ENCODE measurements at places on chromosomes 3 and 15. TPM values are rescaled to one million over a fixed set of nuclear protein-coding genes. Genes with fewer than 3 reads are reported as not detected.

Gene GABRA5
- total RNA-seq, result 0.96 TPM

Gene SCN10A
- total RNA-seq, result under 0.01 TPM

Gene KNG1
- 1.4 TPM for total RNA-seq

- no peak for DNase-seq
Measured at GRCh38 chr3:72492240-72492639, 356.0 kb downstream of the SHQ1 start.

DNA sequence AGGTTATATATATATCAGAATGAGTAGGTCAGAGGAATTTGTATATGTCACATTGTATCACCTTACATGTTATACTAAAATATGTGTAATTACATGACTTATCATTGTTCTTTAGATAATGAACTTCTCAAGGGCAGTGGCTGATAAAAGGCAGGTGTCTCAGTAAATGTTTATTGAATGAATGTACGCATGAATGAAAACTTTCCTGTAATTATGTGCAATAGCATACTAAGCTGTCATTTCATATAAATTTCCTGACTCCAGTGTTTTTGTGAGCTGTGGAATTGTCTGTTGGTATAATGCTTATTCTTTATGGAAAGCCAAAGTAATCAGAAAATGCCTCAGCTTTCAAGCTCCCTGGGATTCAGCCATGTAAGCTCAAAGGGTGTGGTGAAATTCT lies 4.2 kb downstream of the TBC1D23 start:
- DNase-seq, result no peak

DNA sequence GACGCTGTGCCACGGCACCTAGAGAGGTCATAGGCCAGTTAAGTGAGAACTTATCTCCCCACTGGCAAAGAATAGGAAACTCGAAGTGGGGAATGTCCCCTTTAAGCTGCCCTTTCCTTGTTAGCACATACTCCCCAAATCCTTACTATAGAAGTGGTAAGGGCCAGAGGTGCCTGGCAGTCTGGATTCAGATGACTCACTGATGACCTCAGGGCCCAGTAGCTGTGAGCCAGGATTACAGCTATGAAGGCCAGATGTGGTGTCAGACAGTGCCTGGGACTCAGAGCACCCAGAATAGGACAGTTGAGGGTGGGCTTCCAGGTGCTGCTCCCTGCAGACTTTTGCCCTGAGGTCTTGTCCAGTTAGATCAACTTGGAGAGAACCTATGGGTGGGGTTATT lies 37.7 kb downstream of the PDIA5 start:
- DNase-seq, result peak; percentile 39

DNA sequence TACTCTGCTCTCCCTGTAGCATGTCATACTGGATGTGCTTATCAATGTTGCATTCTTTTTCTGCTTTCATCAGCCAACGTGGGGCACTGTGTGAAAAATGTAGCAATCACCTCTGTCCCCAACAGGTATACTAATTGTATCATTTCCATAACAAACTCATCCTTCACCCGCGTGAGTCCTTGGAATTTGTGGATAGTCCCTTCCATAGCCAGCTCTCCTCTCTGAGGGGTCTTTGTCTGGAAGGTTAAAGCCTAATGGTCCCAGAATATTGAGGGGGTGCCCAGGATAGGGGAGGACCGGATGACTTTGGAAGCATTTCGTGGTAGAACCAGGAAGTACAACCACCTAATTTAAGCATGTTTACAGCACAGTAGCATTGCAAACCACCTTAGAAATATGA lies 124.6 kb downstream of the FOXB1 start:
- DNase-seq, result no peak
